ENCODE measurements at places on chromosomes 6 and 20.

GRCh38 chr6:81813305-81813704, 60.8 kb upstream of the TENT5A start:
- DNase-seq, result no peak

DNA sequence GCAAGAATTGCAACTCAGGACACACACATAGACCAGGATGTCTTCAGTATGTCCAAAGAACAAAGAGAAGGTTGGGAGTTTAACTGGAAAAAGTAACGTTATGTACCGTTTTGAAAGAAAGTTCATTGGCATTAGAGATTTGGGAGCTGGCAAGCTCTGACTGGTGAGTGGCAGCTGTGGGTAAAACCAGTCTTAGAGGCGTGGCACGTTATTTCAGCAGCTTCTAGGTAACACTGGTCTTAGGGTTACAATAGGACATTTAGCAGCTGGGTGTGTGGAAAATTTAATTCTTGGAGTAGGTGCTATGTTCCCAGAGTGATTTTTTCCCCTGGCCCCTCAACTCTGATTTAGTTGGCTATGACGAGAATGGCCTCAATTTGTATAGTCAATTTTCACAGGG, 19.2 kb downstream of the SNRPB start:
- DNase-seq, result no peak

DNA sequence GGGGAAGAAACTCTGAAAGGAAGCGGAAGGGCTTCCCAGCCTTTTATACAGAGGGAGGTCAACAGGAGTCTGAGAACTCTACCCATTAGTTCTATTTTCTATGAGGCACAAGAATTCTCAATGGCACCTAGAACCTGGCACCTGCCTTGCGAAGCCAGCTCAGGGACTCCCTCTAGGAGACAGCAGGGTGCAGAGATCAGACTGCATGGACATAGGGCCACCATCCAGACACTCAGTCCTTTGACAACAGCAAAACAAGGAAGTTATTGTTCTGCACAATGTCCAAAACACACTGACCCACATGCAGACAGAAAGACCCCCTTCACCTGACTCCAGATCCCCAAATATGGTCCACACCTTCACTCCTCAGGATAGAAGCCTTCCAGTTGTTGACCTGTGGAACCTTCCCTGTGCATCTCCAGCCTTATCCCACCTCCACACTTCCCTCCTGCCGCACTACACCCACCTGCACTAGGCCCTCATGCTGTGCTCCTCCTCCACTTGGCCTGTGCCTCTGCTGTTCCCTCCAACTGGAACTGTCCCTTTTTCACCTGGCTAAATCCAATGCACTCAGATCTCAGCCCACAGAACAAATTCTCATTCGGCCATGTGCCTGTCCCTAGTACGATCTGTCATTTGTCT, 27.8 kb downstream of the ACSS1 start:
- no peak for DNase-seq

- DNase-seq, result no peak
Measured at GRCh38 chr6:109008054-109008453, 86.6 kb downstream of the SESN1 start.

- no peak for DNase-seq
Measured at GRCh38 chr6:163566056-163566455, 151.5 kb downstream of the QKI start.

- DNase-seq, result no peak
Measured at GRCh38 chr20:41380551-41381193, 14.1 kb upstream of the EMILIN3 start.

GRCh38 chr6:5786969-5787720, 219.6 kb downstream of the NRN1 start:
- no peak for DNase-seq

DNA sequence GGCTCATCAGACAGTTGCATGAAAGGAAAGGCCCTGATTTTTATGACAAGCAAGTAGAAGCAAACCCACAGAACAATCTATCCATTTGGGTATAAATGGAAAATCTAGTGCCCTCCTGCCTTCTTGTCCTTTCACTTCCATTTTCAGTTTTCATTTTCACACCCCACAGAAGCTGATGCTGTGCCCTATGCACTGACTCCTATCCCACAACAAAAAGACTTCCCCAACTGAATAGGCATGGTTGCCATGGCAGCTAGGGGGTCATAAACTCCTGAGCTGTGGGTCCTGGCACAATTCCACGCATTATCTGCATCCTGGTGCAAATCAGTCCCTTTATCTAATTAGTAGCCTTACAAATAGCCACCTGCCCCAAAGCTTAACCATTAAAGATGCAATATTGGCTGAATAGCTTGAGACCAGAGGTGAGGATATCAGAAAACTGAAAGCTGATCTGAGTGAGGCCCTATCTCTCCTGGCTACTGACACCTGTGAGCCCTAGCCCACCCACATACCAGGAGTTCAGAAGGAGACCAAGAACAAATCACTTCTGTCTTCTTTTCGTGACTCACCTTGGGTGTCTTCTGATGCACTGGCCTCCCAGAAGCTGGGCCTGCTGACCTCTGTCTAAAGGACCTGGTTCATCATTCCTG, 34.9 kb upstream of the HEY2 start:
- DNase-seq, result no peak

- no peak for DNase-seq
Measured at GRCh38 chr20:945841-946240, 29.7 kb upstream of the ANGPT4 start.

DNA sequence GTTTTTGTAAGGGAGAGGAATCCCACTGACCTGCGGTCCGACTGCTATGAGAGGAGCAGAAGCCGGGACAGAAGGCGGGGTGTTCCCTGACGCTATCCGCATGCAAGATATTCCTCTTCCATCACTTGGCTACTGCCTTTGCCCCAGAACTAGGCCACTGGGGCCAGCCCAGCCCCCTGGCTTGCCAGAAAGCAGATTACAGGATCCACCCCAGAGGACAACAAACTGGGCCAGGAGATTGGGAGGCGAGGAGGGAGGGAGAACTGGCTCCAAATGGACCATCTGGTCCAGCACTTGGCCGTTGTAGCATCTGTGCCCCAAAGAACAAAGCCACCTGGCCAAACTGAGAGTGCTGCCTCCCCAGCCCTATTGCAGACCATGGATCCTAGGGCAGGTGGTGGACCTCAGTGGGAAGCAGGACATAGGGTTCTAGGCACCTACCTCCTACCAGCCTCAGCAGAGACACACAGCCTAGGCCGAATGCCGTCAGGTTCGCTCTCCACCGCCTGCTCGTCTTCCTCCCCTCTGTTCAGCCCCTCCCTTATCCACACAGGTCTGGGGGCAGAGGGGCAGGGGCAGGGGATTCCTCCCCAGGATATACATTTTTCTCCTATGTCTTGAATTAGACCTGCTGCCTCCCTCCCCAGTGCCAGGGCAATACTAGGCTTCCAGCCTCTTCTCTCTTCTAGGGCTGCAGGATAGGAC, 4.0 kb downstream of the MDGA1 start:
- DNase-seq, result no peak

GRCh38 chr20:36726168-36726567, 19.7 kb downstream of the NDRG3 start:
- no peak for DNase-seq

DNA sequence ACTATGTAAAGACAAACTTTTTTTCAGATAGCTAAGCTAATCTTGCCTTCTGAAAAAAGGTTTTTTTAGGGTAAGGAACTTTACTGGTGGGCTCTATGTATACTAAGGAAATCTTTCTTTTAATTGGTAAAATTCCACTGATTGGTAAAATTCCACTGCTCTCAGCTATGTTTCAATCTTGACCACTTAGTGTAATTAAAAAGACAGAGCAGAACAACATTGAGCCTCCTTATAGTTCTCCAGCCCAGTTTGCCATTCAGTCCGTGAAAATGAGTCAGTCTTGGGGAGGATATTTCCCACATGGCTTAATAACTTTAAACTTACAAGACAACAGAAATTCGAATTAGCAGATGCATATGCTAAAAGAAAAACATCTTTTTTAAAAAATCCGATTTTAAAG, 92.7 kb downstream of the EYA4 start:
- no peak for DNase-seq

DNA sequence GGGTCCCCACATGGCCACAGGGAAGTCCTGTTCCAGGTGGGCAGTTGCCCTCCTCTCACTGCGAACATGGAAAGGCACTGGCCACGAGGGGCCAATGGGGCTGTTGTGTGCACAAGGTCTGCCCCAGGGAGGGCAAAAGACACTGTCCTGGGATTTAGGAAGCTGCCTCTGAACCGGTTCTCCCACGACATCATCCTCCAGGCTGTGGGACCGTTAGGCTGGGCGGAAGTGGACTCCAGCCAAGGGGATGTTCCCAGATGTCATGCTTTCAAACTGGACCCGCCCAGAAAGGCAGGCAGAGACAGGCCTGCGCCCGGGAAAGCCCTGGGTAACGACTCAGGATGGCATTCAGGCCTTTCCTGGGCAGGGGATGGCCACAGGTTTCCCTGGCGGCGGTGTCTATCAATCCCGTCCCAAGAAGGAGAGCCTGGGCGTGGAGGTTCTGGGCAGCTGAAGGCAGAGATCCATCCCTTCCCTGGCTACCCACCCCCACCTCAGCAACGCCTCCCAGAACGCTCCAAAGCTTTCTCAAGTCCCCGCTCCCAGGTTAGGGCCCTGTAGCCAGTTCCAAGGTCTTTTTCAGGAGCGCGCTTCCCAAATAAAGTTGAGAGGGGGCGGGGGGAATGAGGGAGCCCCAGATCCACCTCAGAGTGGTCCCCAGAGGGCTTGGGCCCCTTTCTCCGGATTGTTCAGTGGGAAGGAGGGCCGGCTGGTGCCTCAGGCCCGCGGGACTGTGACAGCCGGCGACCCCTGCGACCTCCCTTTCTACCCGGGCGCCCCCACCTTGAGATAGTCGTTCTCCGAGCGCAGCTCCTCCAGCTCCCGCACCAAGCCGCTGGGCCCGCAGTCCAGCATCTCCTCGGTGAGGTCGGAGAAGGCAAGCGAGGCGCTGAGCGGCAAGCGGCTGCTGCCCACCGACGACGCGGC, 13.8 kb upstream of the TLDC2 start:
- DNase-seq, result no peak

GRCh38 chr6:28648878-28649375, 123.2 kb downstream of the GPX5 start:
- DNase-seq, result no peak

- no peak for DNase-seq
Measured at GRCh38 chr6:34922177-34922663, 33.2 kb downstream of the ANKS1A start.

GRCh38 chr20:60057866-60058807, 99.9 kb downstream of the CDH26 start:
- no peak for DNase-seq

GRCh38 chr6:99306341-99306740, 43.1 kb downstream of the FAXC start:
- no peak for DNase-seq

- no peak for DNase-seq
Measured at GRCh38 chr6:170504479-170504878, 48.6 kb downstream of the PSMB1 start.

- DNase-seq, result no peak
Measured at GRCh38 chr6:129140526-129140925, 257.6 kb downstream of the LAMA2 start.

GRCh38 chr20:61927826-61928541, 137.7 kb downstream of the TAF4 start:
- DNase-seq, result no peak

GRCh38 chr6:135667691-135668455, 170.3 kb upstream of the AHI1 start:
- no peak for DNase-seq
